G401 (cell line): ENCODE measurements at places on chromosomes 6 and 20. TPM values are rescaled to one million over a fixed set of nuclear protein-coding genes. Genes with fewer than 3 reads are reported as not detected.

GRCh38 chr20:15523400-15523799, 1049.8 kb downstream of the KIF16B start:
- no peak for DNase-seq

GRCh38 chr6:121042766-121043165, 291.5 kb downstream of the TBC1D32 start:
- DNase-seq: no peak

DNA sequence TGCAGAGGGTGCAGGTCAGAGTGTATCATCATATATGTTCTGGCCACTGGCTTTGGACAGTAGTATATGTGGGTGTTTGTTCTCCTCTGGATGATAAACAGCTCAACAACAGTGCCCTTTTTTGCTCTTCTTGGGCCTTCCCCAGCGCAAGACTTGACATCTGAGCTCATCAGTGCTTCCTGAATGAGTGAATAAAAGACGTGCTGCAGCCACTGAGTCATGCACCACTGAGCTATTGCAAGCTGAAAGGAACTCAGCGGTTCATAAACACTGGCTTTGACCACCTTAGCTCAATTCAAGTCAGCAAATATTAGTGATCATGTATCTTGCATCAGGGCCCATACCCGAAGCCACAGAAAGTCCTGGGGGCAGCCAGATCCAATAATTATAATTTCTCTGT, 105.3 kb upstream of the KCNG1 start:
- no peak for DNase-seq

DNA sequence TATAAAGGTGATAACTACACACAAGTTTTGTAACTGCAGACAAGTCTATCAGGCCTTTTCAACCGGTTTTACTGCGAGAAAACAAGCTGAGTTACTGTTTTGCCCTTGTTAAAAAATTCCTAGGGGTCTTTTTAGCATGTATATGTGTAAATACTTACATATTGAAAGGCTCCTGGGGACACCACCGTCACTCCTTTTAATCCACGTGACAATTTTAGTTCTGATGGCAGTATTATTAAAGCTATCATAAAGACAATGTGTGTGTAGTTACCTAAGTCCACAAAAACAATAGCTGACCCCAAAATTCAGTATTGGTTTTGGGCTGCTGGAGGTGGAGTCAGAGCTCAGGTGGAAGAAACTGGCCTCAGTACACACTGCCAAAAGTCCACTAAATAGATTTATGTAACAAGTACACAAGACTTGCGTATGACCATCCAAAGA, 41.3 kb upstream of the HFE start:
- no peak for DNase-seq

The PRL gene
- not detected in 2 replicates for total RNA-seq

- DNase-seq: no peak
Measured at GRCh38 chr6:161050134-161050765, 58.7 kb downstream of the MAP3K4 start.

DNA sequence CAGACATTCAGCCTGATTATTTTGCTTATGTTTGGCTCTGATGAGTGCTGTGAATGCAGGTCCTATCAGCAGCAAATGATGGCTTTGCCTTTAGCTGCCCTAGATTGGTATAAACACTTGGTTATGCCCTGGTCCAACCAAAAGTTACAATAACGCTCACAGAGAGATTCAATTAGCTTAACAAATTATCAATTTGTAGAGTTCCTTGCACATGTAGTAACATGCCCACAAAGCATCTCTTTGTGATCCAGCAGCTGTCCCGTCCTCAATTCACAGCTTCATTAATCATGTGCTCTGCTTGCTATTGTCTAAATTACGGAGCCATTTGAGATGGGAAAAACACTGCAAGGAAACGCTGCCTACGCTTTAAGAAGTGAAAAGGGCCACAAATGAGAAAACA, 457.9 kb downstream of the HDGFL1 start:
- DNase-seq: no peak

The FOXF2 gene
- total RNA-seq: 0.68 TPM in 1 of 2 replicates, not detected in the other

- DNase-seq: no peak
Measured at GRCh38 chr6:70225055-70225454, 77.8 kb downstream of the COL9A1 start.
